ENCODE measurements at places on chromosomes 1 and 21. TPM values are rescaled to one million over a fixed set of nuclear protein-coding genes. Genes with fewer than 3 reads are reported as not detected.

Gene HUNK
- polyA plus RNA-seq: 0.32 TPM

Gene LYSMD1
- polyA plus RNA-seq: 4.4 TPM

Gene SLFNL1
- polyA plus RNA-seq: not detected

Gene KRTAP19-4
- not detected for polyA plus RNA-seq

Gene SLC44A3
- 2.0 TPM for polyA plus RNA-seq

Gene TFB2M
- 32.1 TPM for polyA plus RNA-seq

Gene RGS8
- polyA plus RNA-seq: not detected

- peaks cover 5% of the 10 kb centered on the region for H3K4me1 ChIP-seq
- H3K27ac ChIP-seq: no peak overlapping the region
- DNase-seq: no peak
- H3K4me3 ChIP-seq: no peak overlapping the region
Measured at GRCh38 chr1:197391303-197392226, 123.5 kb downstream of the CRB1 start.

- H3K4me1 ChIP-seq: no peaks in the 10 kb centered on the region
- no peaks in the 10 kb centered on the region for H3K27me3 ChIP-seq
- H3K27ac ChIP-seq: no peak overlapping the region
- H3K4me3 ChIP-seq: no peak overlapping the region
- no peaks in the 10 kb centered on the region for H3K36me3 ChIP-seq
Measured at GRCh38 chr1:248596615-248597014, 885 bp downstream of the OR2T10 start.

- DNase-seq: no peak
- H3K4me3 ChIP-seq: no peak overlapping the region
- H3K27me3 ChIP-seq: no peaks in the 10 kb centered on the region
- no peak overlapping the region for H3K27ac ChIP-seq
Measured at GRCh38 chr1:86925742-86926141, 11.3 kb downstream of the HS2ST1 start.

DNA sequence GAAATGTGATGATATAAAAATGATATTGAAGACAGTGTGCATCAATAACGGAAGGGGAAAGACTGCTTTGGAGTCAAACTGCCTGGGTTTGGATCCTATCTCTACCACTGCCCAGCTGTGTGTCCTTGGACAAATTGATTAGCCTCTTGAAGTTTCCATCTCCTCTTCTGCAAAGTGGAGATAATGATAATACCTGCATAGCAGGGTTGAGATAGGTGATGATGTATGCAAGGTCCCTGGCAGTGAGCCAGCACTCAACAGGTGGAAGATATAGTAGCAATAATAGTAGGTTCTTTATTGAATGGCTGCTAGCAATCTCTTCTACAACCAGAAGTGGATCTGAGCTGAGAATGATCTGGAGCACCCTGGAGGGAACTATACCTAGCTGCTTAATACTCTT is 166.7 kb downstream of the MIS18A start:
- no peak overlapping the region for H3K27ac ChIP-seq
- no peak for DNase-seq
- H3K36me3 ChIP-seq: no peaks in the 10 kb centered on the region
- H3K4me3 ChIP-seq: no peak overlapping the region
- H3K27me3 ChIP-seq: no peaks in the 10 kb centered on the region

GRCh38 chr1:114122941-114123618 is 30.6 kb downstream of the SYT6 start:
- no peaks in the 10 kb centered on the region for H3K4me1 ChIP-seq
- H3K4me3 ChIP-seq: no peak overlapping the region
- no peaks in the 10 kb centered on the region for H3K36me3 ChIP-seq
- H3K27me3 ChIP-seq: no peaks in the 10 kb centered on the region
- DNase-seq: peak; percentile 88

GRCh38 chr1:196002906-196003305 is 605.3 kb downstream of the KCNT2 start:
- no peaks in the 10 kb centered on the region for H3K4me1 ChIP-seq
- no peaks in the 10 kb centered on the region for H3K36me3 ChIP-seq

DNA sequence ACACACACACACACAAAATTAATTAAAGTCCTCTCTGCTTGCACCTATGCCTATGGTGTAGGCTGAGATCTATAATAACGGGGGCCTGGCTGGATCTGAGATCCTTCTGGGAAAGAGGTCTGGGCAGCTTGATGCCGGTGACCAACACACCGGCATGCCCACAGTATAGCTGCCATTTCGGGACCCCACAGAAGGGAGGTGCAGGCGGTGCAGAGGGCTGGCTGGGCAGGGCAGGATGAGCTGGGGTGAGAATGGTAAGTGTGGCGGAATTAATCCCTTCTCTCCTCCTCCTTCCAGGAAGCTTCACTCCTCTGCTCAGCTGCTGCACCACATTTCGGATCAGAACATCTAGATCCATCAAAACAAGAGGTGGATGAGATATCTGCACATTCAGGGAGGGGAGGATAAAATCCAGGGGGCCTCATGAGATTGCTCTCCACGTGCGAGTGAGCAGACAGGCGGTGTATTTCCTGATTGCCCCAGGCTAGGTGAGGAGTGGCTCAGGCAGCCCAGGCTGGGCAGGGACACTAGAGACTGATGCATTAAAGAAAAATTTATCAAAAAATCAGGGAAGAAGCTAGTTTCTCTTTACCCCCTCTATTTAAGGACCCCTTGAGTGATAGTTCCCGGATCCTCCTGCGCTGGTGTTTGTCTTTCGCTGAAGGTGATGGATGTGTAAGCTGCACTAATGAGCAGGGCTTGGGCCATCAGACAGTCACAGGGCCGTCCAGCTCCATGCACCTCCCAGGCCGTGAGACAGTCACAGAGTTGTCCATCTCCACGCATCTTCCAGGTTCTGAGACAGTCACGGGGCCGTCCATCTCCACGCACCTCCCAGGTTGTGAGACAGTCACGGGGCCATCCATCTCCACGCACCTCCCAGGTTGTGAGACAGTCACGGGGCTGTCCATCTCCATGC is 449.9 kb downstream of the PTPRU start:
- no peak overlapping the region for H3K4me3 ChIP-seq
- DNase-seq: peak; percentile 57
- no peak overlapping the region for H3K27ac ChIP-seq

DNA sequence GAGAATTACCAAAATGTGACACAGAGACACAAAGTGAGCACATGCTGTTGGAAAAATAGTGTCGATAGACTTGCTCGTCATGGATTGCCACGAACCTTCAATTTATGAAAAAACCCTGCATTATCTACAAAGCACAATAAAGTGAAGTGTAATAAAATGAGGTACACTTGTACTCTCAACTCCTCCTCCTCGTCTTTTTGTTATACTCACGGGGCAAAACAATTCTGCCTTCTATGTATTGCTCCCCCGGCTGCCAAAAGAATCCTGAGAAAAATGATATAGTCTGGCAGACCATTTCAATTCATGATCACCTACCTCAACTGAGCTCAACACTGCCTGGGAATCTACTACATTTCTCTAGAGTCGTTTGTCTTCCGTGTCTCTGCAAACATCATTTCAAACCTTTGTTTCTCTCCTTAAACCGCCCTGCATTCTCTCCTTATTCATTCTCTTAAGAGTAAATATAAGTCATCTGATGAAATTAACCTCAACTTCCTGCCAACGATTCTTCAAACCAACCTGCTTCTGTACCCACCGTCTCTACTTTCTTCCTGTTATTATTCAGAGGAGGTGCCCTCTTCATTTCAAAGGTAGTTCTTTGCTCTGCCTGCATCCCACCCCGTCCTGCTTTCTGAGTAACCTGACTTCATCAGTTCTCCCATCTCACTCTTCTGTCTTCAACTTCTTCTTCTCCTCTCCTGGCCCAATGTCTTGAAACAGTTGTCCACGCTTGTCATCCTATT is 12.9 kb upstream of the IL19 start:
- H3K4me1 ChIP-seq: peaks cover 21% of the 10 kb centered on the region
- no peak overlapping the region for H3K27ac ChIP-seq
- H3K27me3 ChIP-seq: no peaks in the 10 kb centered on the region
- no peak for DNase-seq
- H3K36me3 ChIP-seq: no peaks in the 10 kb centered on the region
- H3K4me3 ChIP-seq: no peak overlapping the region

DNA sequence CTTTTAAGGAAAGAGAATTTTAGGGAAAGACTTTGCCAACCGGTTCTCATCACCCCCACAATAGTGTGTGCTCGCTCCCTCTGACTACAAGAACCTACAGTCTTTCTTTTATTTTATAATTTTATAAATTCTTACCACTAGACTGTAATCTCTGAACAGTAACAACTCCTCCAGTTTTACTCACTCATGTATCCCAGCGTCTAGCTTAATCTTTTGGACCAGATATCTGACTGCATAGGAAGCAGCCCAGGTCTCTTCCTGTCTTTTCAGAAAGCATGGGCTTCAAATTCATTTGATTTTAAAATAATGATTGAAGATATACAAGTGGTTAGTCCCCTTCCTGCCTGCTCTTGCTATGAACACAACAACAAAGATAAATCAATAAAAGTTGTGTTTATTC is 19.0 kb upstream of the DUSP10 start:
- DNase-seq: no peak
- no peaks in the 10 kb centered on the region for H3K36me3 ChIP-seq
- peaks cover 6% of the 10 kb centered on the region for H3K4me1 ChIP-seq
- H3K27ac ChIP-seq: no peak overlapping the region

- no peaks in the 10 kb centered on the region for H3K36me3 ChIP-seq
- DNase-seq: peak; percentile 89
- H3K4me1 ChIP-seq: peaks cover 16% of the 10 kb centered on the region
- peak overlapping the region; percentile 96 for H3K27ac ChIP-seq
Measured at GRCh38 chr1:155206891-155207805, 549 bp downstream of the THBS3 start.

DNA sequence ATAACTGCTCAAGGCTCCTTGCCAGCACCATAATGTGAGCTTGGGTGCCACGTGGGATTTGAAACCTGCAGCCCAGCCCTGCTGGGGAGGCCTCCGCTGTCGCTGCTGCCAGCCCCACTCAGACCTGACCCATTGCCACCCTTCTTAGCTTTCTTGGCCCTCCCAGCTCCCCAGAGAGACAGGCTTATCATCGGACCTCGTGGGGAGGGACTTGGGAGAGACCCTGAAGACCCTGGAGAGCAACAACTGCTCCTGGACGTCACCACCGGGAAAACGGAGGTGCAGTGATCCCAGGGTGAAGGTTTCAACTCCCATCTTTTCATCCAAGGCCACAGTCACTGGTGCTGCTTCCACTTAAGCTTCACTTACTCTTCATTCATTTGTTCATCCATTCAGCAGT is 596.1 kb downstream of the PTPRU start:
- H3K27me3 ChIP-seq: peaks cover 33% of the 10 kb centered on the region
- no peak overlapping the region for H3K27ac ChIP-seq
- no peak for DNase-seq
- no peaks in the 10 kb centered on the region for H3K4me1 ChIP-seq
- H3K4me3 ChIP-seq: no peak overlapping the region

GRCh38 chr21:15441060-15441493 is 288.7 kb upstream of the USP25 start:
- H3K27ac ChIP-seq: no peak overlapping the region
- H3K27me3 ChIP-seq: no peaks in the 10 kb centered on the region
- DNase-seq: no peak
- no peak overlapping the region for H3K4me3 ChIP-seq
- H3K36me3 ChIP-seq: no peaks in the 10 kb centered on the region

- H3K27me3 ChIP-seq: 0 out of 2 replicates have a peak, but pooled peaks cover 7% of the 10 kb centered on the region
- H3K27ac ChIP-seq: no peak overlapping the region
Measured at GRCh38 chr1:246794828-246795671, 70.8 kb downstream of the SCCPDH start.

DNA sequence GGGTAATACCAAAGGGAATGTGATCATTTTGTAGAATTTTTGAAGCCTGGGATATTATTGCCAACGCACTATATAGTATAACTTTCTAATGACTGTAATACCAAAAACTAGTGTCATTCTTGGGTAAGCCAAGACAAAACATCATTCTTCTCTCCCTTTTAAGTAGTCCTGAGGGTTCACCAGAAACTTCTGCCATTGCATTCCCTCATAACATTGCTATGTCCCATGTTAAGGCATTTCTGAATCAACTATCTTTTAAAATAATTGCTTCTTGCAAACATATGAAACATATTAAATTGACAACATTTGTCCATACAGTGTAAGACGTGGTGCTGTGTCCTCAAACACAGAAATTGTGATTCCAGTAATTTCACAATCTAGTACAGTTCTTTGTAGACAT is 29.9 kb upstream of the C1orf21 start:
- no peak for DNase-seq
- no peaks in the 10 kb centered on the region for H3K36me3 ChIP-seq
- H3K27ac ChIP-seq: no peak overlapping the region
- H3K27me3 ChIP-seq: no peaks in the 10 kb centered on the region

GRCh38 chr1:202965422-202965821 is 1.6 kb downstream of the CYB5R1 start:
- DNase-seq: no peak
- no peaks in the 10 kb centered on the region for H3K36me3 ChIP-seq
- no peaks in the 10 kb centered on the region for H3K27me3 ChIP-seq
- H3K4me3 ChIP-seq: no peak overlapping the region

GRCh38 chr21:28581976-28582375 is 410.7 kb downstream of the LTN1 start:
- H3K27me3 ChIP-seq: no peaks in the 10 kb centered on the region
- peaks cover 13% of the 10 kb centered on the region for H3K4me1 ChIP-seq
- H3K36me3 ChIP-seq: no peaks in the 10 kb centered on the region
- H3K4me3 ChIP-seq: no peak overlapping the region
- DNase-seq: no peak
- H3K27ac ChIP-seq: no peak overlapping the region

DNA sequence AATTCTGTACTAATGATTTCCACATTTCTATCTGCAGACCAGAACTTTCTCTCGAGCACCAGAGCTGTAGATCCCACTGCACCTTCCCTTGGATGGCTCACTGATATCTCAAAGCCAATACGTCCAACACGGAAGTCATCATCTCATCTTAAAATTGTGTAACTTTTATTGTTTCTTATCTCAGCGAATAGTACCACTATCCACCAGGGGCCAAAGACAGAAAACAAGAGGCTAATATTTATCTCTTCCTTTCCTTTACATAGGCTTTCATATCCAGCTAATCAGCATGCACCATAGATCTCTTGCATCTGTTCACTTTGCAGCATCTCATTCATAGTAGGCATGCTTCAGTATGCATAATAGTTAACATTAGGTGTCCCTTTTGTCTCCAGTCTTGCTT is 303.6 kb downstream of the PTPRC start:
- no peak overlapping the region for H3K27ac ChIP-seq
- DNase-seq: no peak
- no peak overlapping the region for H3K4me3 ChIP-seq
- no peaks in the 10 kb centered on the region for H3K4me1 ChIP-seq

GRCh38 chr1:19780267-19780877 is 19.3 kb downstream of the TMCO4 start:
- H3K27ac ChIP-seq: no peak overlapping the region
- H3K4me1 ChIP-seq: no peaks in the 10 kb centered on the region
- H3K36me3 ChIP-seq: no peaks in the 10 kb centered on the region

DNA sequence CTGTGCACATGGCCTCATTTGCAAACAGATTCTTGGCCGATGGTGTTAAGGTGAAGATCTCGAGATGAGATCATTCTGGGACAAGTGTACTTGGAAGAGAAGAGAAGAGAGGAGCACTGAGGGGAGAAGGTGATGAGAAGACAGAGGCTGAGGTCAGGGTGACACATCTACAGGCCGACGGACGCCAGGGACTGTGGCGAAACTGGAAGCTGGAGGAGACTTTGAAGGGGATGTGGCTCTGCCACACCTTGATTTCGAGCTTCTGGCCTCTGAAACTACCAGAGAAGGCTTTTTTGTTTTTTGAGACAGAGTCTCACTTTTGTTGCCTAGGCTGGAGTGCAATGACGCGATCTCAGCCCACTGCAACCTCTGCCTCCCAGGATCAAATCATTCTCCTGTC is 137.5 kb upstream of the TMEM51 start:
- no peak overlapping the region for H3K27ac ChIP-seq
- H3K27me3 ChIP-seq: no peaks in the 10 kb centered on the region
- H3K36me3 ChIP-seq: no peaks in the 10 kb centered on the region
- no peak overlapping the region for H3K4me3 ChIP-seq

GRCh38 chr1:227745568-227746265 is 10.5 kb downstream of the SNAP47 start:
- DNase-seq: no peak
- no peaks in the 10 kb centered on the region for H3K4me1 ChIP-seq
- no peak overlapping the region for H3K27ac ChIP-seq

All from GM23248 (cell line).